ENCODE measurements at places on chromosomes 16 and 17. TPM values are rescaled to one million over a fixed set of nuclear protein-coding genes. Genes with fewer than 3 reads are reported as not detected.

Gene UNC45B
- total RNA-seq: not detected

Gene RHBDF1
- 76.4 TPM for total RNA-seq

DNA sequence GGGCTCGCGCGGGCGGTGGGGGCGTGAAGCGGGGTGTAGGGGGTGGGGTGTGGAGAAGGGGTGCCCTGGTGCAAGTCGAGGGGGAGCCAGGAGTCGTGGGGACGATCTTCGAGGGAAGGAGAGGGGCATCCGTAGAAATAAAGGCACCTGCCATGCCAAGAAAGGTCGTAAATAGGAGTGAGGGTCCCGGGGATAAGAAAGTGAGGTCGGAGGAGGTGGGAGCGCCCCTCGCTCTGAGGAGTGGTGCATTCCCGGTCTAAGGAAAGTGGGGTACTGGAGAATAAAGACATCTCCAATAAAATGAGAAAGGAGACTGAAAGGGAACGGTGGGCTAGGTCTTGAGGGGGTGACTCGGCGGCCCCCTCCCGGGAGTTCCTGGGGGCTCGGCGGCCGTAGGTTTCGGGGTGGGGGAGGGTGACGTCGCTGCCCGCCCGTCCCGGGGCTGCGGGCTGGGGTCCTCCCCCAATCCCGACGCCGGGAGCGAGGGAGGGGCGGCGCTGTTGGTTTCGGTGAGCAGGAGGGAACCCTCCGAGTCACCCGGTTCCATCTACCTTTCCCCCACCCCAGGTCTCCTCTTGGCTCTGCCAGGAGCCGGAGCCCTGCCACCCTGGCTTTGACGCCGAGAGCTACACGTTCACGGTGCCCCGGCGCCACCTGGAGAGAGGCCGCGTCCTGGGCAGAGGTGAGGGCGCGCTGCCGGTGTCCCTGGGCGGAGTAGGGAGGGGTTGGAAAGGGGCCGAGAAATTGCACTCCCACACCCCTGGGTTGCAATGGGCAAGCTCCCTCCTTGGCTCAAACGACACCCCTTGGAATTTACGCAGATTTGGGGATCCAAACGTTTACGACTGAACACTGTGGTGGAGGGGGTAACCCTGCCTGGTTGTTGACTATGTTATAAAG is 888 bp downstream of the CDH1 start:
- peaks cover 32% of the 10 kb centered on the region for H3K27me3 ChIP-seq
- no peaks in the 10 kb centered on the region for H3K36me3 ChIP-seq
- H3K4me3 ChIP-seq: peak overlapping the region; percentile 75
- peak; percentile 79 for DNase-seq
- H3K4me1 ChIP-seq: peaks cover 2% of the 10 kb centered on the region

DNA sequence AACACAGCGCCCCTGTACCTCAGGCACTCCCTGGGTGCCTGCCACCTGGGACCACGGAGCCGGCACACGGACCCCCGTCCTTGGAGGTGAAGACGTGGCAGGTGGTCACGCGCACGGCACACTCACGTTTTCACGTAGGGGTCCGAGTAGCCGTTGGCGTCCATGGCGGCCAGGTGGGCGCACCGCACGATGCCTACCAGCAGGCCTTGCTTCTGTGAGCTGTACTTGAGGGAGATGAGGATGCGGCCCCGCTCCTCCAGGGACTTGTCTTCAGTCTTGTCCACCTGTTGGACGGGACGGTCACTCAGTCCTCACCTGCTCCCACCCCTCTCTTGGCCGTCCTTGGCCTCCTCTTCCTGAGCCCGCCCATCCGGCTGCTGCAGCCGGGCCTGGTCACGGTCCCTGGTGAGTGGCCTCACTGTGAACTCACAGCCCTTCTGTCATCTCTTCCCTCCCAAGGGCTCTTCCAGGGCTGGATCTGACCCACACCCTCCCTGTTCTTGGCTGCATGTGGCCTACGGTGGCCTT is 18.8 kb downstream of the SCGB1C2 start:
- no peaks in the 10 kb centered on the region for H3K4me1 ChIP-seq
- DNase-seq: no peak
- H3K27me3 ChIP-seq: no peaks in the 10 kb centered on the region
- H3K27ac ChIP-seq: no peak overlapping the region
- H3K36me3 ChIP-seq: no peaks in the 10 kb centered on the region
